Activated naive CD8-positive, alpha-beta T cell treated with anti-CD3 and anti-CD28 coated beads, Interleukin-2, amount 50 U/mL, for 24 hours (primary cell): ENCODE measurements at places on chromosomes 12 and 14.

GRCh38 chr12:124115496-124115895 lies 142.5 kb downstream of the ZNF664 start:
- no peak overlapping the region for H3K27ac ChIP-seq
- peaks cover 2% of the 10 kb centered on the region for H3K27me3 ChIP-seq
- DNase-seq, result no peak

- no peaks in the 10 kb centered on the region for H3K27me3 ChIP-seq
- H3K36me3 ChIP-seq, result peaks cover 15% of the 10 kb centered on the region
- peaks cover 75% of the 10 kb centered on the region for H3K4me1 ChIP-seq
- no peak for DNase-seq
Measured at GRCh38 chr12:89663577-89664357, 44.9 kb downstream of the ATP2B1 start.

DNA sequence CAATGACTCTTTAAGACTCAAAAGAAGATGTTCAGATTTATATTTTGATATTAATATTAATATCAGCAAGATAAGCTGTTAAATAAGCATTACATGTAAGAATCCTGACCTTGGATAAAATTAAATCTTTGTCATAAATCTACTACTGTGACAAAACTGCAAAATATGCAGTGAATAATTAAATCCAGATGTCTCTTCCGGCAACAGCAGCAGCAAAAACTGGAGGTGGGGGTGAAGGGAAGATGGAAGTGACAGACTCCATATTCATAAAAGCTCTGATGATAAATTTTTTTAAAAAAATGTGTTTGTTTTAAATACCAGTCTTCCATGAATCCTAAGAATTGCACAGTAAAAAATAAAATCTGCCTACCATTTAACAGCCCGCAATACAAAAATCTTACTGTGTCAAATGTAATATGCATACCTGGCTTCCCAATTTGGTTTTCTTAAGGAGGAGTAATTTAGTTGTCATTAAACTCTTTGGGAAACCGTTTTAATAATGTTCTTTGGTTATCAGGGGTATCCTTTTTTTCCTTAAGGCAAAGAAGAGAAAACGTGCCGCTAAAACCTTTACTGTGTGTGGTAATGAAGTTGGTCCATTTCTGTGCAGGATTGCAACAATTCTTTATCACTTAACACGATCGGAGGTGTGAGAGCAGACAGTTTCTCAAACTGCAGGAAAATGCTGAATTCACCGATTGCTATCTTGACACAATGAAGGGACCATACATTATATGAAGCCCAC lies 478.2 kb downstream of the DIO2 start:
- H3K4me3 ChIP-seq, result no peak overlapping the region
- H3K27ac ChIP-seq, result no peak overlapping the region
- peaks cover 2% of the 10 kb centered on the region for H3K27me3 ChIP-seq
- DNase-seq, result no peak
- peaks cover 3% of the 10 kb centered on the region for H3K4me1 ChIP-seq

- H3K27me3 ChIP-seq, result no peaks in the 10 kb centered on the region
- H3K36me3 ChIP-seq, result peaks cover 5% of the 10 kb centered on the region
- H3K27ac ChIP-seq, result no peak overlapping the region
- no peak for DNase-seq
- peaks cover 26% of the 10 kb centered on the region for H3K4me1 ChIP-seq
Measured at GRCh38 chr12:49838973-49839633, 3.8 kb downstream of the BCDIN3D start.

DNA sequence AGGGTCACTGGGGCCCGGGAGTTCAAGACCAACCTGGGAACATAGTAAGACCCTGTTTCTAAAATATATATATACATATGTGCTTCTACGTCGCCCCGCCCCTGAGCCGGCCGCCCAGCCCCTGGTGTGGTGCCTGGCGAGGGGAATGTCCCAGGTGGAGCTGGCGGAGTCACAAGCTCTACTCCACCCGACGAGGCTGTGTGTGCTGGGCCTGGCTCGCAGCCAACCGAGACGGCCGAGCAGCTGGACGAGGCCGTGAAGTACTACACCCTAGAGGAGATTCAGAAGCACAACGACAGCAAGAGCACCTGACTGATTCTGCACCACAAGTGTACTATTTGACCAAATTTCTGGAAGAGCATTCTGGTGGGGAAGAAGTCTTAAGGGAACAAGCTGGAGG lies 22.1 kb upstream of the ITPK1 start:
- H3K36me3 ChIP-seq, result no peaks in the 10 kb centered on the region
- H3K27me3 ChIP-seq, result no peaks in the 10 kb centered on the region

- DNase-seq, result no peak
- H3K4me3 ChIP-seq, result no peak overlapping the region
- H3K27ac ChIP-seq, result no peak overlapping the region
- no peaks in the 10 kb centered on the region for H3K36me3 ChIP-seq
- H3K27me3 ChIP-seq, result no peaks in the 10 kb centered on the region
Measured at GRCh38 chr12:73308079-73308478, 1035.9 kb downstream of the TRHDE start.

GRCh38 chr14:95935228-95935822 lies 58.7 kb downstream of the TUNAR start:
- peaks cover 3% of the 10 kb centered on the region for H3K27me3 ChIP-seq
- H3K36me3 ChIP-seq, result no peaks in the 10 kb centered on the region
- H3K4me3 ChIP-seq, result no peak overlapping the region
- no peaks in the 10 kb centered on the region for H3K4me1 ChIP-seq

DNA sequence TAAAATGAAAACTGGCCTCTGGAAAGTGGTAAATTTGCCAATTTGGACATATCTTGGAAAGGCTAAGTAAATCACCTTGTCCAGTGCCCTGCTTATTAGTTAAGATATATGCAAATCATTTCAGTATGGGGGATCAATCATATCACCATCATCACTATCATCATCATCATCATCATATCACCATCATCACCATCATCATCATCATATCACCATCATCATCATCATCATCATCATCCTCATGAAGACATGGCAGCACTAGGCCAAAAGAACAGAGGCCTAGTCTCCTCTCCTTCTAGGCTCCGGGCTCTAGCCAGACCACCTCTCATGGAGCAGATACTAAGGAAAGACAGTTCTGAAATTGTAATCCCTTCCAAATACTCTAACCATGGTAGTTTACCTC lies 20.3 kb downstream of the OTX2 start:
- no peak overlapping the region for H3K4me3 ChIP-seq
- H3K27ac ChIP-seq, result no peak overlapping the region
- no peaks in the 10 kb centered on the region for H3K4me1 ChIP-seq
- no peaks in the 10 kb centered on the region for H3K36me3 ChIP-seq
- no peak for DNase-seq

DNA sequence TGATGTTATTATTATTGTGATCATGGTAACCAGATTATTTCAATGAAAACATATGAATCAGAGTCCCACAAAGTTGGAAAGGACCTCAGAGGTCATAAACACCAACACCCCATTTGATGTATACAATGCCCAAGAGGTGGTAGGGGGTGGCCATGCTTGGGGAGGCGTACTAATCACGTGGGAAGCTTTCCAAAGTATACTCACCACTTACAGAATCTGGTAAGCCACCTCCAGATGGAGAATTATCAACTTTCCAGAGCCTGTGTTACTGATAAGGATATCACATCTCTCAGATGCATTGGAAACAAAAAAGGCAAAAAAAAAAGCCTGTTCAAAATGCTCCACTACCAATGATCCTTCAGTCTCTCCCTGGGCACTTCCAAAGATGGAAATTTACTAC lies 8.4 kb downstream of the DAD1 start:
- no peaks in the 10 kb centered on the region for H3K27me3 ChIP-seq
- no peak overlapping the region for H3K4me3 ChIP-seq
- DNase-seq, result no peak
- H3K27ac ChIP-seq, result no peak overlapping the region
- H3K36me3 ChIP-seq, result peaks cover 48% of the 10 kb centered on the region
- peaks cover 80% of the 10 kb centered on the region for H3K4me1 ChIP-seq

DNA sequence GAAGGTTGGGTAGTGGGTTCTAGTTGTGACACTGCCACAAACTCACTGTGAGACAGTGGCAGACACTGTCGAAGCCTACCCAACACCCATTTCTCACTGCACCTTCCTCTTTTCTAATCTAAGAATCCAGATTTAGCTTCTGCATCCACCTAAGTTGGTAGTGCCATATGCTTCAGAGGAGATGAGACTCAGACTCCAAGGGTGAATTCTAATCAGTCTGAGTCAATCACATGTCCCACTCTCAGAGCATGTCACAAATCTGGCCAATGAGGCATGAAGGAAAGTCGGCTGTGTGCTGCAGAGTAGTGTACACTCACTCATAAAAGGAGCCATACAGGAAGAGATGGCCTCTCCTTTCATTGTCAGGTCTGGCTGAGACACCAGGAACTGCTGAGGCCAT lies 102.1 kb upstream of the RAP1B start:
- H3K4me3 ChIP-seq, result no peak overlapping the region
- H3K4me1 ChIP-seq, result peaks cover 11% of the 10 kb centered on the region
- no peak overlapping the region for H3K27ac ChIP-seq

DNA sequence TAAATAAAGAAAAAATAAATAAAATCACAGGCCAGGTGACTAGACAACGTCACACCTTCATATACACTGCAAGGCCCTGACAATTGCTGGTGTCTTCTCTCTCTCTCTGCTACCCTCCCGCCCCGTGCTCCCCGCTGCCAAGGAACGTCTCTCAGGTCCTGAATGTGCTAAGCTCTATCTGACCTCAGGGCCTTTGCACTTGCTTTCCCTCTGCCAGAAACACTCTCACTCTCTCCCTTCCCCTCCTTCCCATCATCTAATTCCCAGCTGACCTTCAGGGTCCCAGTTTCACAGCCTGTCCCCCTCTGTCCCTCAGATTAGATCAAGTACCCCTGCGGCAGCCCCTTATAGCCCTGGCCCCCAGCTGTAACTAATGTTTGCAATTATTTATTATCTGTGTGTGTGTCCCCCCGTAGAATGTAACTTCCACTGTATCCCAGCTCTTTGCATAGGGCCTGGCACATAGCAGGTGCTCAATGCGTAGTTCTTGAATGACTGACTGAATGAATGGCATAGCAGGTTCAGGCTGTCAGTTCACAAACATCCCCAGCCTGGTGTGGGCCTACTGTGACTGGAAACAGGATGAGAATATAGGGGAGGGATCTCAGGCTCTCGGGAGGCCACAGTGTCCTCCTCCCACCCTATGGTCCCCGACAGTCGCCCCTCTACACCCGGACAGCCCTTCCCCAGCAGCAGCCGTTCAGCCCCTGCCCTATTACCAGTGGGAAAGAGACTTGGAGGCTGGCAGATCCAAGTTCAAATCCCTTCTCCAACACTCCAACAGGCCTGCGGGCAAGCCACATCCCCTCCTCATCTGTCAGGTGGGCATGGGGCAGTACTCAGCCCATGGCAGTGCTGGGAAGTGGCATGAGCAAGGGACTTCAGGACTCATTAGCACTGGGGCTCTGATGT lies 6.6 kb downstream of the BEGAIN start:
- no peak overlapping the region for H3K4me3 ChIP-seq
- DNase-seq, result no peak
- H3K27me3 ChIP-seq, result peaks cover 2% of the 10 kb centered on the region
- H3K4me1 ChIP-seq, result no peaks in the 10 kb centered on the region
- H3K36me3 ChIP-seq, result no peaks in the 10 kb centered on the region

- no peak for DNase-seq
- peaks cover 17% of the 10 kb centered on the region for H3K27me3 ChIP-seq
- H3K4me3 ChIP-seq, result no peak overlapping the region
- no peak overlapping the region for H3K27ac ChIP-seq
Measured at GRCh38 chr14:101006008-101006407, 102.5 kb upstream of the RTL1 start.

GRCh38 chr12:9264546-9264945 lies 56.4 kb upstream of the PZP start:
- H3K27ac ChIP-seq, result no peak overlapping the region
- H3K36me3 ChIP-seq, result no peaks in the 10 kb centered on the region
- H3K4me1 ChIP-seq, result no peaks in the 10 kb centered on the region
- peaks cover 3% of the 10 kb centered on the region for H3K27me3 ChIP-seq

DNA sequence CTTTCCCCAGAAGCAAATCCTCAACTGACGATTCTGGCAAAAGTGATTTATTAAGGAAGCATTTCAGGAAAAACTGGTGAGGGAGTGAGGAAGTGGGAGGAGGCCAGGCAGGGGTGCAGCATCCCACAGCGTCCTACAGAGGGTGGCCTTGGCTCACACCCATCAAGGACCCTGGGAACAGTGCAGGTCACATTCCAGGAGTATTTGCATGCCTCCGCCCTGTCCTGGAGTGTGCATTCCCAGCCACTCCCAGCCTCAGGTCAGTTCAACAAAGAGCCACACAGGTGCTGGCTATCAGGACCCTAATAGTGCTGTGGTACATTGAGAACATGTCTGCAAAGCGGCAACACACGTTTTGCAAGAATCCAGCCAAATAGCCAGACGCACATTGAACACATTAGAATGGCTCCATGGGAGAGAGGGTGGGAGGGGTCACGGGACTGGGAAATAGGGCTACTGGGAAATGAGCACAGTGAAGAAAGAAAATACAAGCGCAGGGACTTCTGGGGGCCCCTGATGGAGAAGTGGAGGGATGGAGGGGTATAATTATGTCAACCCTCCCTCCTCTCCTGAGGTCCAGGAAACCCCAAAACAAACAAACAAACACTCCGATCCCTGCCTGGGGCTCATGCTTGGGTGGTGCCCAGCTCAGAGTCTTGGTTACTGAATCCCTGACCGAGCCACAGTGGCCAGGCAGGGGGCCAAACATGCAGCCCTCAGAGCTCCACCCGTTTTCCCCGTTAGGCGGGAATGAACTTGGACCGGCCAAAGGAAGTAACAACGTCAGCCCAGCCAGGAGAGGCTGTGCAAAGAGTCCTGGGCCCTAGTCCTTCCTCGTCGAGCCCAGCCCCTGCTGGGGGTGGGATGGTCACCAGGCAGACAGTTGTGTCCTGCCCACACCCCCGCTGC lies 36.5 kb downstream of the CMKLR1 start:
- no peak overlapping the region for H3K27ac ChIP-seq
- peaks cover 11% of the 10 kb centered on the region for H3K27me3 ChIP-seq
- H3K4me3 ChIP-seq, result no peak overlapping the region
- DNase-seq, result no peak

GRCh38 chr12:106291342-106291741 lies 11.2 kb upstream of the TCP11L2 start:
- no peak overlapping the region for H3K27ac ChIP-seq
- H3K36me3 ChIP-seq, result peaks cover 3% of the 10 kb centered on the region
- H3K4me3 ChIP-seq, result no peak overlapping the region
- peaks cover 21% of the 10 kb centered on the region for H3K4me1 ChIP-seq
- no peaks in the 10 kb centered on the region for H3K27me3 ChIP-seq

DNA sequence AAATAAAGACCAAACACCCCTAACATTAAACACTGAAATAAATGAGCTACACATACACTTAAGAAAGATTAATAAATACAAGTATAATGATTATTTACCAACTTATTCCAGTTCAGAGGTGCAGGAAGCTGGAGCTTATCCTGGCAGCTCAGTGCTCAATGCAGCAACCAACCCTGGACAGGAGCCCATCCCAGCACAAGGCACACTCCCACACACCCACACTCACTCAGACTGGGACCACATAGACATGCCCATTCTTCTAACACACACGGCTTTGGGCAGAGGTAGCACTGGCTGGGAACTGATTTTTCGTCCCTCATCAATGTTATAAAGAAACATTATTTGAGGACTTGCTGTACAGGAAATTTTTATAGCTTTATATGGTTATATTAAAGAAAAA lies 797.4 kb downstream of the RPS29 start:
- no peak overlapping the region for H3K27ac ChIP-seq
- DNase-seq, result no peak
- no peaks in the 10 kb centered on the region for H3K4me1 ChIP-seq
- no peak overlapping the region for H3K4me3 ChIP-seq
- H3K36me3 ChIP-seq, result no peaks in the 10 kb centered on the region
- H3K27me3 ChIP-seq, result no peaks in the 10 kb centered on the region
